HAP-1 (cell line): ENCODE measurements at places on chromosomes 7 and 10.
A peak's percentile ranks its signal among the peaks of the same experiment; 100 is the strongest.

- DNase-seq: peak; percentile 69
Observed at GRCh38 chr10:60732807-60733516, 45.3 kb upstream of the CDK1 start.

GRCh38 chr7:131830681-131831080, 274.3 kb upstream of the PODXL start:
- no peak for DNase-seq

DNA sequence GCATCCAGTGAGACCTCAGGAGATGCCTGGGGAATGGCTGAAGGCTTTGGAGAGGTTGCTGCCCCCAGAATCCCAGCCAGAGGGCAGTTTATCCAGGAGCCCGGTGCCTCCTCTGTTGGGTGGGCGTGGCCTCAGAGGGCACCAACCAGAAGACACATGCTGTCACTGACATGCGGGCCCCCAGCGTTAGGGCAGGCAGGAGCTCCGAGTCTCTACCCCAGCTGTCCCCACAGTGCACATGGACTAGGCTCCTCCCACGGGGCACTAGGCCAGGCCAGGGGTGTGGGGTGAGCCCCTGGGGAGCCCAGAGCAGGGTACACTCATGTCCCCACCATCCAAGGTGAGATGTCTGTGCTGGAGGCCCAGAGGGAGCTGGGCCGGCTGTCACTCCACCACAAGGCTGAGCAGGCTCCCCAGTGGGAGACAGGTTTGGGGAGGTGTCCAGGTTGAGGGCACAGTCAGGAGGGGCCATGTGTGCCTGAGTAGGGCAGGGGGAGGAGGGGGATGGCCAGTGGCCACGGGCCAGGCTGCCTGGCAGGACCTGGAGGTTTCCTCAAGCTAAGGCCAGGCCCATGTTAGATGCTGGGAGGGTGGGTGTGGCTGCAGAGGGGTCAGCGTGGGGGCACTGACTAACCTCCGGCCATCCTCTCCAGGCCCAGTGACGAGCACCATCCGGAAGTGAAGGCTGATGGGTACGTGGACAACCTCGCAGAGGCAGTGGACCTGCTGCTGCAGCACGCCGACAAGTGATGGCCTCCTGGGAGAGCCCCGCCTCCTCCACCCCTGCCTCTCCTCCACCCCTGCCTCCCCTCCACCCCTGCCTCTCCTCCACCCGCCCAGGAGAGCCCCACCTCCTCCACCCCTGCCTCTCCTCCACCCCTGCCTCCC, 131.3 kb downstream of the FAM53B start:
- peak; percentile 40 for DNase-seq

GRCh38 chr7:24472093-24472492, 101.2 kb upstream of the PALS2 start:
- no peak for DNase-seq

- DNase-seq: no peak
Observed at GRCh38 chr10:70761727-70762350, 23.3 kb downstream of the TBATA start.

- no peak for DNase-seq
Observed at GRCh38 chr7:43880596-43880995, 11.3 kb upstream of the MRPS24 start.

DNA sequence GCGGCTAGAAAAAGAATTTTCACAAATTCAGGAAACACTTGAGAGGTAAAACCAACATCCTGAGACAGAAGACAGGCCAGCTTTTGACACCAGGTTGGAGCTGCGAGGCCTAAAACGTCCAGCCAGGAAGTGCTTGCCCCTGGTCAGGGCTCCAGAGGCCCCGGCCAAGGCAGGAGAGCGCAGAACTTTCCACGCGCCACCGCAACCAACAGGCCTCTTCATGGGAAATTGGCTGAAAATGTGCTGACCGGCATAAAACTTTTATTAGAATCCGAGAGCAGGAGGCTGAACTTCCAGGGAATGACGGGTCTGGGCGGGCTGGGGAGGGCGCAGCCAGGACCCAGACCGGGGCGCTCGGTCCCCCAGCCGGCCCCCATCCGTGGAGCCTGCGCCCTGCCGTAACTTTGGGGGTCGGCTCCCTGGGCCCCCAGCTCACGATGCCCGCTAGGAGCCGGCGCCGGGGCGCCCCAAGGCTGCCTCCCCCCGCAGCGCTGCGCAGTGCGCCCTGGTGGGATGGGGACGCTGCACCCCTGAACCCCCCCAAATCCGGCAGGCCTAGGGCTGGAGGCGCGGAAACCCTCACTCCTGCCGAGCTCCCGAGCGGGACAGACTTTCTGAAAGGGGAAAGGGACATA, 414.0 kb upstream of the MKI67 start:
- no peak for DNase-seq

DNA sequence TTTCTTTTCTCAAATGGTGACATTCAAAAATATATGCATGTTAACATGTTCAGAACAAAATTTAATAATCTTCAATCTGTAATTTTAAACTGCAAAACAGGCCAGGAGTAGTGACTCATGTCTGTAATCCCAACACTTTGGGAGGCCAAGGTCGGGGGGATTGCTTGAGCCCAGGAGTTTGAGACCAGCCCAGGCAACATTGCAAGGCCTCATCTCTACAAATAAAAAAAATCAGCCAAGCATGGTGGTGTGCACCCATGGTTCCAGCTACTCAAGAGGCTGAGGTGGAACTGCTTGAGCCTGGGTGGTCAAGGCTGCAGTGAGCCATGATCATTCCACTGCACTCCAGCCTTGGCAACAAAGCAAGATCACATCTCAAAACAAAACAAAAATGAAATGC, 394.3 kb downstream of the PARD3 start:
- DNase-seq: no peak

- no peak for DNase-seq
Observed at GRCh38 chr7:17467386-17467945, 169.0 kb downstream of the AHR start.

- no peak for DNase-seq
Observed at GRCh38 chr7:104784686-104785085, 229.3 kb upstream of the KMT2E start.

GRCh38 chr10:79044846-79045245, 23.9 kb upstream of the ZMIZ1 start:
- no peak for DNase-seq
